ENCODE measurements at places on chromosomes 11 and 22. TPM values are rescaled to one million over a fixed set of nuclear protein-coding genes. Genes with fewer than 3 reads are reported as not detected.

DNA sequence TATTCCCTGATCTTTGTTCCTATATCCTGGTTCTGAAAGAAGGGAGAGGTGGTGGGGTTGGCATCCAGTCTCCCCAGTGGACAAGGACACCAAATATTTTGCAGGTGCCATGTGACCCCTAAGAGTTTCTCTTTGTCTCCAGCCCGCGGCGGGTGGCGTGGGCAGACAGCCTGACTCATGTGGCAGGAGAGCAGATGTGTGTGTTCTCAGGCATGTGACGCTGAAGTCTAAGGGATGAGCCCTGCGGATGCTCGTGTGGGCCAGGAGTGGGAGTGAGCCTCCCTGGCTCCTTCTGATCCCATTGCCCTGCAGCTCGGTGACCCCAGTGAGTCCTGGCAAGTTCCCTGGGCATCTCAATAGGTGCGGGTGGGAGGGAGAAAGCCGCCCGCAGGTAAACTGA lies 94.8 kb upstream of the TBCEL start:
- no peak overlapping the region for H3K4me3 ChIP-seq
- no peaks in the 10 kb centered on the region for H3K4me1 ChIP-seq
- no peak overlapping the region for H3K27ac ChIP-seq
- H3K27me3 ChIP-seq, result no peaks in the 10 kb centered on the region
- H3K36me3 ChIP-seq, result no peaks in the 10 kb centered on the region

GRCh38 chr22:20490941-20491307 lies 4.7 kb downstream of the KLHL22 start:
- no peaks in the 10 kb centered on the region for H3K36me3 ChIP-seq
- DNase-seq, result no peak
- H3K4me3 ChIP-seq, result no peak overlapping the region
- peaks cover 13% of the 10 kb centered on the region for H3K4me1 ChIP-seq
- H3K27ac ChIP-seq, result no peak overlapping the region

GRCh38 chr11:4025967-4026324 lies 68.7 kb upstream of the RRM1 start:
- no peaks in the 10 kb centered on the region for H3K27me3 ChIP-seq
- H3K27ac ChIP-seq, result peak overlapping the region; percentile 42
- no peak for DNase-seq
- peaks cover 5% of the 10 kb centered on the region for H3K4me1 ChIP-seq
- no peaks in the 10 kb centered on the region for H3K36me3 ChIP-seq

The RBMXL2 gene
- total RNA-seq, result not detected

GRCh38 chr11:56898856-56899255 lies 89.9 kb upstream of the OR5AK2 start:
- no peaks in the 10 kb centered on the region for H3K36me3 ChIP-seq
- no peaks in the 10 kb centered on the region for H3K4me1 ChIP-seq
- H3K27ac ChIP-seq, result no peak overlapping the region

DNA sequence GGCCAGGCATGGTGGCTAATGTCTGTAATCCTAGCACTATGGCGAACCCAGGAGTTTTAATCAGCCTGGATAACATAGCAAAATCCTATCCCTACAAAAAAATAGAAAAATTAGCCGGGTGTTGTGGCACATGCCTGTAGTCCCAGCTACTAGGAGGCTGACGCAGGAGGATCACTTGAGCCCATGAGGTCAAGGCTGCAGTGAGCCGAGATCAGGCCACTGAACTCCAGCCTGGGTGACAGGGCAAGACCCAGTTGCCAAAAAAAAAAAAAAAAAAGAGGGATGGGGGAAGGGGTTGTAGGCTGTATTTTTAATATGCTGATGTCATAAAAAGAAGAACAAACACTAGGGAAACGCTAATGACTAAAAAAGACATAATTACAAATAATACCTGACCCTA lies 12.1 kb downstream of the DDX6 start:
- no peaks in the 10 kb centered on the region for H3K27me3 ChIP-seq
- peaks cover 76% of the 10 kb centered on the region for H3K36me3 ChIP-seq
- peak overlapping the region; percentile 47 for H3K27ac ChIP-seq
- peaks cover 16% of the 10 kb centered on the region for H3K4me1 ChIP-seq

GRCh38 chr22:39097098-39098020 lies at the start of gene APOBEC3H:
Gene APOBEC3H, plus strand, starts transcription at chr22:39097244. Its CDS starts 3,035 bp downstream, at chr22:39100279.
- peak; percentile 25 for DNase-seq
- H3K36me3 ChIP-seq, result no peaks in the 10 kb centered on the region
- no peak within 1 kb of the TSS for H3K27ac ChIP-seq
- no peak within 1 kb of the TSS for H3K4me3 ChIP-seq
- H3K4me1 ChIP-seq, result no peaks in the 10 kb centered on the region
- no peaks in the 10 kb centered on the region for H3K27me3 ChIP-seq

The KIF18A gene
- total RNA-seq, result 1.0 TPM

- H3K4me1 ChIP-seq, result no peaks in the 10 kb centered on the region
- no peak overlapping the region for H3K4me3 ChIP-seq
- H3K27ac ChIP-seq, result no peak overlapping the region
- no peaks in the 10 kb centered on the region for H3K27me3 ChIP-seq
Observed at GRCh38 chr11:19164230-19164855, 37.4 kb downstream of the CSRP3 start.

The TRPM5 gene
- 1.1 TPM for total RNA-seq

- DNase-seq, result no peak
- H3K27me3 ChIP-seq, result no peaks in the 10 kb centered on the region
- H3K36me3 ChIP-seq, result no peaks in the 10 kb centered on the region
- peaks cover 10% of the 10 kb centered on the region for H3K4me1 ChIP-seq
- H3K4me3 ChIP-seq, result no peak overlapping the region
- H3K27ac ChIP-seq, result no peak overlapping the region
Observed at GRCh38 chr11:72786305-72787215, 7.3 kb downstream of the STARD10 start.

DNA sequence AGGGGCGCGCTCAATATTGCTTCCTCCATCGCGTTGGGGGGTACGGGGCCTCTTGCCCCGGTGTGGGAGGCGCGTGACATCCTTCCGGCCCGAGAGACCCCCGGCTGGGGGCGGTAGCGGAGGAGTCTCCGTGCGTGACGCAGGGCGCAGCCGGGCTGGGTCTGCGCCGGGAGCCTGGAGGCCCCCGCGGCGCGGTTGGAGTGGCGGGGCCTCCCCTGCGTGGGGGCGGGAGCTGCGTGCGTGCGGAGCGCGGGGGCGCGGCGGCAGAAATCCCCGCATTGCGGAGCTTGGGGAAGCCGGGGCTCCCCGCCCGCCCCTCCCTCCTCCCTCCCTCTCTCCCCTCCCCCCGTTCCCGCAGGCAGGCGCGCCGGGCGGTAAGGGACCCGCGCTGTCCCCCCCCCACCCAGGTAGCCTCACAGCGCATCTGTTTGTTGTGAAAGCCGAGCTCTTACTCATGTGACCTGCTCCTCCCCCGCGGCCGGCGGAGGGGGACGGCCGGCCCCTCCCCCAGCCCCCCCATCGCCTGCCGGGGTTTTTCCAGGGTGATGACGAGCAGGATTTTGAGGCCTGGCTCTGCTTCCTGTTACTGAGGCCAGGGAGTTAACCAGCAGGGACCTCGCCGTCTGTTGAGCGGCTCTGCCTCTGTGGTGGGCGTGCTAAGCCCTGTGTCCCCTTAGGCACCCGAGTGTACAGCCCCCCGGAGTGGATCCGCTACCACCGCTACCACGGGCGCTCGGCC lies 1.6 kb downstream of the PIM3 start:
- peaks cover 56% of the 10 kb centered on the region for H3K4me1 ChIP-seq
- H3K27ac ChIP-seq, result peak overlapping the region; percentile 100
- peak; percentile 95 for DNase-seq
- H3K36me3 ChIP-seq, result peaks cover 18% of the 10 kb centered on the region
- H3K27me3 ChIP-seq, result no peaks in the 10 kb centered on the region
- peak overlapping the region; percentile 83 for H3K4me3 ChIP-seq

The KCTD14 gene
- total RNA-seq, result 13.3 TPM

- H3K4me1 ChIP-seq, result peaks cover 27% of the 10 kb centered on the region
- H3K27ac ChIP-seq, result peak overlapping the region; percentile 97
- DNase-seq, result no peak
- no peaks in the 10 kb centered on the region for H3K27me3 ChIP-seq
- H3K4me3 ChIP-seq, result peak overlapping the region; percentile 64
Observed at GRCh38 chr22:50581950-50582492, 628 bp downstream of the CHKB start.

DNA sequence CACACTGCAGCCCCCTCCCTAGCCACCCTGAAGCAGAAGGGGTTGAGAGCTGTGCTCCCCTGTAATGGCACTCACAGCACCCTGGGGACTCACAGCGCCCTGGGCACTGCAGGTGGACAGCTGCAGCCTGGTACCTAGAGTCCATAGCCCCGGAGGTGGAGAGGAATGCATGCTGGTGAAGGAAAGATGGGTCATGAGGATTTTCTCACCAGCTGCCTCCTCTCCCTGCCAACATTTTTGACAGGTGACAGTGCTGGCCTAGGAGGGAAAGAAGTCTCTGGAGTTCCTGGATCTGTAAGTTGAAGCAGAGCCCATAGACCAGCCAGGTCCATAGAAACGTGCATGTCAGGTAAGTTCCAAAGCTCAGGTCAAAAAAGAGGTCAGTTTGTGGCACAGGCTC lies 330.5 kb downstream of the TENM4 start:
- H3K36me3 ChIP-seq, result no peaks in the 10 kb centered on the region
- no peak for DNase-seq
- H3K27ac ChIP-seq, result no peak overlapping the region
- no peaks in the 10 kb centered on the region for H3K4me1 ChIP-seq
- no peaks in the 10 kb centered on the region for H3K27me3 ChIP-seq

- no peak overlapping the region for H3K4me3 ChIP-seq
- H3K4me1 ChIP-seq, result no peaks in the 10 kb centered on the region
- H3K36me3 ChIP-seq, result no peaks in the 10 kb centered on the region
- DNase-seq, result no peak
- no peaks in the 10 kb centered on the region for H3K27me3 ChIP-seq
- no peak overlapping the region for H3K27ac ChIP-seq
Observed at GRCh38 chr11:62457478-62457877, 38.6 kb downstream of the SCGB1A1 start.

The NXPE1 gene
- 0.15 TPM for total RNA-seq

DNA sequence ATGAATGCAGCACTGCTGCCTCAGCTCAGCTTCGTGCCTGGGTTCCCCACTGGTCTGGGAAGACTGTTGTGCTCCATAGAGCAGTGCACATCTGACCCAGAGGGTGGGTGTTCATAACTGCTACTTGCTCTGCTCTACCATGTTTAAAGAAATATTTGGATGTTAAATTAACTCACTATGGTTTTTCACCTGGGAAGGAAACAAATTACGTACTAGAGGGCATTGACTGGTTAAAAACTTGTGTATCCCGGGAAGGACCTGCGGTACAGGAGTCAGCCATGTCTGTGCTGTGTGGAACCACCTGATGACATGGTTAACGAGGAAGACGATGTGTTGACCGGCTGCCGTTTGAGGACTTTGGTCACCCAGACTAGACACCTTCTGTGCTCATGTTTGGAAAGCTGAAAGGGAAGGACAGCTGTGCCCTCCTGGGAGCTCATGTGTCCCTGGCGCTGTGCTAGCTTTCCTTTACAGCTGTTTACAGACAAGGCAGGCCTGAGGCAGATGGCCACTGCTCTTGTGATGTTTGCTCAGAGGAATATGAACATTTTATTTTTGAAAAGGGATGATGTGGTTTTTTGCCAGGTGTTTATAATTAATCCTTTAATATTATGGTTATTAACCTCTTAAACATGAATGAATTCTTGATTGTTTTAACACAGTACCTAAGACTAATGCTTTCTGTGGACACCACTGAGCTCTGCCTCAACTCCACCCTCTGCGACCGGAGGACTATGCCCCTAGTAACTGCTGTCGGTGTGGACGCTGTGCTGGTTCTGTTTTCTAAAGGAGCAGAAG lies 14.3 kb upstream of the AIFM3 start:
- no peak overlapping the region for H3K27ac ChIP-seq
- no peak for DNase-seq
- H3K27me3 ChIP-seq, result no peaks in the 10 kb centered on the region
- no peaks in the 10 kb centered on the region for H3K36me3 ChIP-seq
- H3K4me1 ChIP-seq, result no peaks in the 10 kb centered on the region

GRCh38 chr11:115161876-115162275 lies 342.3 kb downstream of the CADM1 start:
- no peak overlapping the region for H3K27ac ChIP-seq
- H3K36me3 ChIP-seq, result no peaks in the 10 kb centered on the region
- H3K4me3 ChIP-seq, result no peak overlapping the region
- no peak for DNase-seq
- H3K4me1 ChIP-seq, result no peaks in the 10 kb centered on the region

The KIRREL3 gene
- 0.28 TPM for total RNA-seq

The CYP2D6 gene
- total RNA-seq, result not detected

The SLC29A2 gene
- total RNA-seq, result 2.3 TPM

DNA sequence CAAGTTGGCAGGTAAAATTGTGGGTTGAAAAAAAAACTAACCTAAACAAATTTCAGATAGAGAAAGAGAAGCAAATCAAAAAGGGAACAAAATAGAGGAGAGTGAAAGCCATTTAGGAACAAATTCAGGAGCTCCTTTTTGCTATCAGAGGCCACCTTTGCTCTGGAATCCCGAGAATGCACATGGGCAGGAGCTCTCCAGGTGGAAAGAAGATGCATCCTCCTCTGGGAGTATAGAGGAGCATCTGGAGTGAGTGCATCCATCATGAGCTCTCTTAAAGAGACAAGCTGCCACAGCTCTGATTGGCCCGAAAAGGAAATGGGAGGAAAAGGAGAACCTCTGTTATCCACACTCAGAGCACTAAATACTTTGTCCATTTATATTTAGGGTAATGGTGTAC lies 26.3 kb downstream of the MRGPRX1 start:
- no peaks in the 10 kb centered on the region for H3K4me1 ChIP-seq
- no peak overlapping the region for H3K27ac ChIP-seq

DNA sequence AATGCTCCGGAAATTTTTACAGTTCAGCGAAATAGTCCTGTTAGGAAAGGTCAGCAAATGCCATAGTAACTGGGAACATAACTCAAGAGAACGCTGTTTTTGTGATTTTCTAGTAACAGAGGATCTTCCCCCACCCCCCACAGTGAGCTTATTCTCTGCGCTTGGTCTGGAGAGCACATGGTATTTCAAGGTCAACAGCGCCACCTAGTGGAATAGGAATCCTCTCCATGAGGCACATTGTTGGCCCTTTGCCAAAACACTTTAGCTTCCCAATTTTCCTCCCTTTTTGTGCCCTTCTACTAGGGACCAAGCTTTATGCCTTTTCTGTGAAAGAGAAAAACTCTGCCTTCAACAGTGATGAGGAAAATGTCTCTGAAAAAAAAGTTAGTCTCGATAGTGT lies 13.2 kb upstream of the OR4C12 start:
- no peak overlapping the region for H3K4me3 ChIP-seq
- DNase-seq, result peak; percentile 67
- H3K36me3 ChIP-seq, result no peaks in the 10 kb centered on the region
- no peaks in the 10 kb centered on the region for H3K27me3 ChIP-seq
- H3K27ac ChIP-seq, result no peak overlapping the region

DNA sequence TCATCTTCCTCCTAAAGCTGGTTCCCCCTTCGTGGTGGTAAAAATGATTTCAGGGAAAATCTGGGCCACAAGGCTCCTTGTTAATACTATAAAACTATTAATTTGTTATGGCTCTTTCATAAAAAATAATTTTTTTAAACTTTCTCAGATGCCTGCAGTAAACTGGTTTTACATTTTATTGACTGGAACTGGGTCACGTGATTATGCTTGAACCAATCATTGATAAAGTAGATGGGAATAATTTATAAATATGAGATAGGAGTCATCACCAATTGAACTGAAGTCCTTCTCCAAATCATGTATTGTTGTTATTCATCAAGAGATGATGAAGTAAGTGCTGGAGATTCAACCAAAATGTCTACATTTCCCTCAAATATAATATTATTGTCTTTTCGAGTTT lies 138.4 kb downstream of the SLC17A6 start:
- H3K27ac ChIP-seq, result no peak overlapping the region
- no peak overlapping the region for H3K4me3 ChIP-seq
